ENCODE measurements at places on chromosomes 2 and 18.

DNA sequence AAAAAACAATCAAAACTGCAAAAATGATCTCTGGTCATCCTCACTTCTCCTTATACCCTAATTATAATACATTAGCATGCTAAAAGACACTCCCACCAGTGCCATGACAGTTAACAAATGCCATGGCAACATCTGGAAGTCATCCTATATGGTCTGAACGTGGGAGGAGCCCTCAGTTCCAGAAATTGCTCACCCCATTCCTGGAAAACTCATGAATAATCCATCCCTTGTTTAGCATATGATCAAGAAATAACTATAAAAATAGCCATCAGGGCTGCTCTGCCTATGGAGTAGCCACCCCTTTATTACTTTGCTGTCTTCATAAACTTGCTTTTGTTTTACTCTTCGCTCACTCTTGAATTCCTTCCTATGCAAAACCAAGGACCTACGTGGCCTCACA, 5.7 kb upstream of the C2orf80 start:
- peak; percentile 1 for DNase-seq

DNA sequence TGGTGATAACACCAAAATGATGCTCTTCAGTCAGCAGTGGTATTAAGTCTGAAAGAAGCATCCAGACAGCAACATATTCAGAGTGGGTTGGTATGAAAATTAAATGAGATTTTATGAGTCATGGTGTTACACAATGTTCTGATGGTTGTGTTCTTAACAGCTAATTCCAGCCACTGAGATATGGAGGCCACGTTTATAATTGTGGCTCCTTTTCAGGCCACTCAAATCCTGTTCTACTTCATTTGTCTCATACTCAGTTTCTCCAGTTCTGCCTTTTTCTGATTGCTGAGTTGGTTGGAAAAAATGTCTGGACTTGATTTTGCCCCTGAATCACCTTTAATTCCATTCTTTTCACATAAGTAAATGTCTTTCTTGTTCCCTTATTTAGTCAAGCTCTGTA, 162.7 kb upstream of the COL3A1 start:
- DNase-seq: peak; percentile 31

DNA sequence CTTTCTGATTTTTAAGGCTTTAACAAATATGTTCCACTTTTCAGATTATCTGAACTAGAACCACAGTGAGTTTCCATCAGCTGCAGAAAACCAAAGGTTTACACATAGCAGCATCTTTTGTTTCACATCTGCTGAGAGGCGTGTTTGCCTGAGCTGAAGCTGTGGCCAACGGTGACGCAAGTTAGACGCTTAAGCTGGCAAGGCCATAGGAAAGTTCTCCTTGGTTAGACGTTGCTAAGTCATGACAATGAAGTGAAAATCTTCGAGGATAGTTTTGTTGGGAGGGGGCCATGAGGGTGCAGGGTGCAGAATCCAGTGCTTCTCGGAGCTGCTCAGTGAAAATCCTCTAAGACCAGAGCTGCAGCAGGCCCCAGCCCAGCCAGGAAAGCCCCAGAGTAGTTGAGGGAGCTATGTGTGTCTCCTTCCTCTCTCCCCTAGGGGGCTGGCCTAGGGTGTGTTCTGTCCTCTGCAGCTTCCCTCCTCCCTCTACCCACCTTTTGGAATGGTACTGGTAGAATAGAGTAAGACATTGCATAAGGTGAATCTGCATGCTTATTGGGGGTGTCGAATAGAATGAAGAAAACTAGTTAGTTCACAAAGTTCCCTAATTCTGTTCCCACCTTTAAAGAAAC, 105.4 kb downstream of the FHOD3 start:
- DNase-seq: peak; percentile 59

DNA sequence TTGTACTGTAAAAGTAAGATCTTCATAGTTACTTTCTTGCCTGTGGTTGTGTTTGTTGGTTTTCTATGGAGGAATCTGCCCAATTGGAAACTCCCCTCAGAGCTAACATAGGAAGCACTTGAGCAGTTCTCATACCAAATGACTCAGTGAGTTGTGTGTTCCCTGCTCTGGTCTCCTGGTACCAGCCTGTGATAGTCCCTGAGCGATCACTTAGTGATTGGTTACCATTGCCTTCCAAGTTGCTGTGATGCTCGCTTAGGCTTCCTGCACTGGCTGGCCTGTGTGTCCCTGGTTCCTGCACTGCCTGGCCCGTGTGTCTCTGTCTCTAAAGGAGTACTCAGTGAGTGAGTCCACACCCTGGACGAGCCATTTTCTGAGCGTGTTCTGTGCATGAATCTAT, 133.0 kb downstream of the MAP4K4 start:
- no peak for DNase-seq

DNA sequence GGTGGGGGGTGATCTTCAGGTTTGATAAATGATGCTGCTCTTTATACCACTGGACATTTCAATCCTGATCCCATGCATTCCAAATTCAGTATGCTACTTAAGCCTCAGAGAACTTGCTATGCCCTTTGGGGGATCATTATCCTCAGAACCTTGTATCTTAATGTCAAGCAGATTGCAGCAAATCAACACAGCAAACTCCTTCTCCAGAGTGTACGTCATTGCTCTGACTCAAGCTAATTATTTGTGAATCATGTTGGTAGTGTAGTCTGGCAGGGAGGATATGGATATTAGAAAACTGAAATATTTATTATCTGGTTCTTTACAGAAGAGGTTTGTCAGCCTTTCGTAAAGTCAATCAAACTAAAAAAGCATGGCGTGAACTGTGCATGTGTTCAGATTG, 562.5 kb upstream of the FAM98A start:
- DNase-seq: no peak

GRCh38 chr2:120699292-120699691, 36.4 kb upstream of the GLI2 start:
- DNase-seq: no peak

GRCh38 chr18:24516261-24516660, 55.8 kb downstream of the HRH4 start:
- DNase-seq: no peak

DNA sequence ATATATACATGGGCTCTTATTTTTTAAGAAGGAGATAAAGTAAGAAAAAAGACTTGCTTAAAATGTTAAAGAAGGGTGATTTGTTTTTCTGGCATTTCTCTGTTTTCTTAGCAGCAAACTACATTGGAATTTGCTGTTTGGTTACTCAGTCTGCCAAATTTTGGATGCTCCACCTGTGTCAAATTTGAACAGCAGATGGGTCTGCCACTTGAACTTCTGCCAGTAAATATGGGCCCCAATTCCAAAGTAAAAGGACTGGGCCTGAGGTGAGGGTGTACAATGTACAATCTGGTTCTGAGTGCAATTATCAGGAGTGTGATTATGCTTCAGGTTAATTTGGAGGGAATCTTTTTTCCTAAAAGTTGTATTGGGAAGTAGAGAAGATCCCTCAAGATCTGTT, 794.5 kb downstream of the DSC3 start:
- DNase-seq: no peak

GRCh38 chr2:141957827-141958450, 172.9 kb downstream of the LRP1B start:
- DNase-seq: no peak

- peak; percentile 42 for DNase-seq
Observed at GRCh38 chr18:24271381-24272228, 126.0 kb downstream of the OSBPL1A start.

GRCh38 chr2:219726916-219727315, 99.5 kb downstream of the SLC4A3 start:
- DNase-seq: no peak

DNA sequence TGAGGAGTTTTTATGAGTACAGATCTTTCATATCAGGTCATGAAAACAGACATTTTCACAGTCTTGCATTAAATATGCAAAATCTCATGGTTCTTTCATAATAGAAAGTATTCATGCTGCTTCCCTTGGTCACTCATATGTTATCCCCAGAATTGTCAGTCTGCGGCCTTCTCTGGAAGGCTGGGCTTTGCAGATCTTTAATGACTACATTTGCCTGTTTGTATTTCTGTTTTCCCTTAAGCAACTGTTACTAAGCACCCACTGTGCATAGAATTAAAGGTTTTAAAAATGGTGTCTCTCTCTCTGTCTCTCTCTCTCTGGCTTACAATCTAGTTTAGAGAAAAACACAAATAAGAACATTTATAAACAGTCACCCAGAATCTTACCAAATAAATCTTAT, 456.3 kb downstream of the RIT2 start:
- no peak for DNase-seq

GRCh38 chr18:58596265-58596681, 32.6 kb downstream of the ALPK2 start:
- DNase-seq: no peak

- DNase-seq: no peak
Observed at GRCh38 chr2:199814101-199814816, 36.7 kb downstream of the FTCDNL1 start.

DNA sequence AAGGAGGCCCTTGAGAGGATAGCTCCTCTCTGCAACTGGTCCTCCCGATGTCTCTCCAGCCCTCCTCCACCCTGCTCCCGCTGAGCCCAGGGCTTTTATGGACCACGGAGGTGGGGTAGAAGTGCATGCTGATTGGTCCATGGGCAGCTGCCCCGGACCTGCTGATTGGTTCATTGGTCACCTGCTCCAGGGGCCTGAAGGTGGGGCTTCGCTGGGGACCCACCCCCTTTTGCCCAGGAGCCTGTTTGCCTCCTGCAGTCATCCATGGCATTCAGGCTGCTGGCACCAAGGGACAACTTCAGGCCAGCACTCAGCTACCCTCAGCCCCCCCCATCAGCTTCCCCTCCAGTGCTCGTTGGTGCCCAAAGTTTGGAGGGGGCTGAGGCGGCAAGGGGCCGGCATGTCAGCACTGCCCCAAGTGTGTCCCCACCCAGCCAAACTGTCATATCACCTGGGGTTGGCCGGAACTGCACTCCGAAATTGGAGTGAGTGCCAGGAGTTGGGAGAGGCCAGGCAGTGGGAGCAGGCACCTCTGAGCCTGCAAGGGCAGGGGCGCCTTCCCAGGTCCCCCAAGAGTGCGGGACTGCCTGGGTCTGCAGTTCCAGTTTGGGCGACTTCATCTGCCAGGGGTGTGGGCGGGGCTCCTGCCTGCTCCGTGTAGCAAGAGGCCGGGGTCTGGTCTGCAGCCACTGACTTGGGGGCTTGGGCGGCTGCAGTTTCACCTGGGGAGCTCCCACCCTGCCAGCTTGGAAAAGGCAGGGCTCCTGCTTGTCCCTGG, 288.9 kb downstream of the RDH14 start:
- no peak for DNase-seq

GRCh38 chr2:68031542-68032160, 31.2 kb downstream of the C1D start:
- peak; percentile 32 for DNase-seq

- peak; percentile 43 for DNase-seq
Observed at GRCh38 chr18:9787712-9788111, 79.6 kb downstream of the RAB31 start.
